ENCODE measurements at places on chromosomes 6 and 20.

GRCh38 chr6:169084067-169084466 is 169.6 kb downstream of the THBS2 start:
- no peak for DNase-seq

- DNase-seq = no peak
Measured at GRCh38 chr20:44231193-44231592, 15.9 kb upstream of the GDAP1L1 start.

- DNase-seq = no peak
Measured at GRCh38 chr20:55213653-55214052, 738.3 kb downstream of the DOK5 start.

DNA sequence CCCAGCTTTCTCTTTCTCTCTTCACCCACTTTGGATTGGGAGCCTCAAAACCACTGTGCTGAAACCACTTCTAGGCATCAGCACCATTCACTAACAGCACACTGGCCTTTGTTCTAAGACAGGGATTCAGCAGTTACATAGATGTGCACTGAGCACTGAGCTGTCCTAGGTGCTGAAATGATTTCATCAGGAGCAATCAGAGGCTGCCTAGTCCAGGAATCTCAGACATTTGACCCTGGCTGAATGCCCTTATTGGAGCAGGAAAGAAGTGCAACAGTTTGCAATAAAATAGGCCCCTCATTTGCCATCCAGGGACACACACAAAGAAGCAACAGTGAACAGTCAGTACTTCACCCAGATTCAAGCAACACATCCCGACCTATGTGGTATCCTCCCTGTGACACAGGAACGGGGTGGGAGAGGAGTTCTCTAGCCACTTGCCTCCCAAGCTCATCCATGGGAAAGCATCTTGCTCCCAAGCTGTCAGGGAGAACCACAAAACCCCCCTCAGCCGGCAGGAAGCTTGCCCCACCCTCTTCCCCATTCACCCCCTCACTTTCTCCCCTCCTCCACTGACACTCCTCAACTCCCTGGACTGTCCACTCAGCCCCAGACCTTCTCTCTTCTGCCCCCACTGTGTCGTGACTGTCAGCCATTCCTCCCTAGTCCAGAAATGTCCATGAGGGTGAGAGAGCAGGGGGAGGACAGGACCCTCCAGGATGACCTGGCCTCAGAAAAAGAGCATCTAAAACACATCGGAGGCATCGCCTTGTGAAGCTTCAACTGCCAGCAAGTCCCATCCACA is 304.4 kb downstream of the PREX1 start:
- peak; percentile 20 for DNase-seq

DNA sequence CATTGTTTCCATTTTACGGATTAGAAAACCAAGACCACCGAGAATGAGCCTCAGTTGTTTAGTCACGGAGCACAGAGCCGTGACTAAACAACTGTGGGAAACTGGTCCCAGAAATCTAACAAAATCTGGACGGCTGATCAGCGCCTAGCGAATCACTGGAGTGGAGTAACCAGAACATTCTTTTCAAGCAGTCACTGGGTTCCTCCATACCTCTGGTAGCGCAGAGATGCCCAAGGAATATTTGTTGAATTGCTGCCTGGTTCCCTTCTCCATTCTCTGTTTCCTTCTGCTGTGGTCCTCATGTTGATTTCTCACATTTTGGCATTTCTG is 62.0 kb downstream of the GPX5 start:
- DNase-seq = no peak

DNA sequence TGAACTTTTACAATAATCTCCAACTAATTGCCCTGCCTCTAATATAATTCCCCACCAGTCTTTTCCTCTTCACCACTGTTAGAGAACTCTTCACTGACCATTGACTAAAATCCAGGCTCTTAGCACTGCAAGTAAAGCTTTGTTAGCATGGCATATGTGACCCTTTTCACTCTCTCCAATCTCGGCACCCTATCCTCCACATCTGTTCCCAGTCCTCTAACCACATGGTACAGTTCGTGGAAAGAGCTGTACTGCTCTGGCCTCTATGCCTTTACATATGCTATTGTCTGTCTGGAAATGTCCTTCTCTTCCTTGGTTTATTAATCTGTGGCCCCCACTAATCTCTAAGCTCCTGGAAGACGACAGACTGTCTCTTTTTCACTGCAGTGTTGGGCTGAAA is 63.0 kb upstream of the EIF2S2 start:
- DNase-seq = no peak

- DNase-seq = no peak
Measured at GRCh38 chr20:49633643-49634042, 65.7 kb upstream of the PTGIS start.

DNA sequence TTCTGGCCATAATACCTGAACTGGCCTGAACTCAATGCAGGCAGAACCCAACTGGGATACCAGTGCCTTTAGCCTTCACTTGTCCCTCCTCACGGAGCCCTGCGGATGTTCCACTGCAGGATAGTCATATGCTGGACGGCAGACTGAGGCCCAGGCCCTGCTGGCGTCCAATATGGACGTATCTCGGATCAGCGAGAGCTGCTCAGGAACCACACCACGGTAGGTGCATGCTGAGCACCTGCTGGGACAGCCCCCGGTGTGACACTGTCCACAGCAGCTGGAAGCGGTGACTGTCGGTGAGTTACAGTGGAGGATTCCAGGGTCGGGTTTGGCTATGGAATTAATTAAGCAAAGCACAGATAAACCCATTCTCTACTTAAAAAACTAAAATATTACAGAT is 48.7 kb downstream of the PSMG4 start:
- no peak for DNase-seq

Measured in AG09309 (cell line).